ENCODE measurements at places on chromosomes 2 and 18. TPM values are rescaled to one million over a fixed set of nuclear protein-coding genes. Genes with fewer than 3 reads are reported as not detected.
A peak's percentile ranks its signal among the peaks of the same experiment; 100 is the strongest.

- peak; percentile 71 for DNase-seq
Measured at GRCh38 chr18:8797206-8797605, 91.8 kb downstream of the MTCL1 start.

- DNase-seq, result no peak
Measured at GRCh38 chr2:216023055-216023648, 9.8 kb upstream of the MREG start.

- DNase-seq, result no peak
Measured at GRCh38 chr2:218404351-218405085, 4.8 kb downstream of the CTDSP1 start.

GRCh38 chr2:68283419-68283812 lies 31.1 kb upstream of the PPP3R1 start:
- no peak for DNase-seq

GRCh38 chr2:152766928-152767327 lies 48.5 kb downstream of the ARL6IP6 start:
- DNase-seq, result no peak

DNA sequence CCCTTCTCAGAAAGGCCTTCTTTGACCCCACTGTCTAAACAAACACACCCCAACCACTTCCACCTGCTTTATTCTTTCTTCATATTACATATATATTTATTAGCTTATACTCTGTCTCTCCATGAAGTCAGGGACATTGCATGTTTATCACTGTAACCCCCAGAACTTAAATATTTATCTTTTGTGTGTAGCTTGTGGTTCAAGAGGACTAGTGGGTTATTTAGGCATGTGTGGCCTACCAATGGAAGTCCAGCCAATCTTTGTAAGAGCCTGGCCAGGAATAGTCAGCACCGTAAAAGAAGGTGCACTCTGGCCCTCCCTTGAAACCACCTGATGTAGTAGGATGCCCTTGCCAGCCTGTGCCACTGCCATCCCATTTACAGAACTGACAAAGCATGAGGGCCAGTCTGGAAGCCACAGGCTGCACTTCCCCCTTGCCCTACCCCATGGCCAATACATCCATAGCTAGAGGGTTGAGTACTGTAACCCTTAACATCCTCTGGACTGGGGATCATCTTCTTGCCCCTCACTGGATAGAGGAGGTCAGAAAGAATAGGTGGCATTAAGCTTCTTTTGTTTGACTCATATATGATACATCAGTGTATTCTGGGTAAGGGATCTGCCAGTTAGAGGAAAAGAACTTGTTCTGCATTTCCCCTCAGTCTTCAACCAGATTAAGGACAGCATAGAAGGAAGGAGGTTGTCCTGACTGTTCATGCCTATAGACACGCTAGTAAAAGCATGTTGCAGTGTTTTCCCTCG lies 4.9 kb downstream of the NEMP2 start:
- no peak for DNase-seq

DNA sequence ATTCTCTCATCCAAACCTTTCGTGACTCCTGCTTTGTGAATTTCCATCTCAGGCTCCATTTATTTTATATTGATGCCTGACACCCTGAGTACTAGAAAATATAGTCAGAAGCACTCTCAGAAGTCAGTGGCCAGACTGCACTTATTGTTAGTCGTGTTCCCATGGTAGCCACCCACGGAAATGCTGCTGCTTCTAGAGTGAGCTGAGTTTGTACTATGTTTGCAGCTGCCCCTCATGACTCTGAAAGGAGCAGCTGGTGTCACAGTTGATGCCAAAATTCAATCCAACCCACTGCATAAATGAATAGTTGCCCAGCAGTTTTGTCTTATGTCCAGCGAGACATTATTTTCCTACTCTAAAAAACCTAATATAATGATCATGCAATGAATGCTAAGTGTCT lies 265.2 kb upstream of the SPHKAP start:
- peak; percentile 52 for DNase-seq

DNA sequence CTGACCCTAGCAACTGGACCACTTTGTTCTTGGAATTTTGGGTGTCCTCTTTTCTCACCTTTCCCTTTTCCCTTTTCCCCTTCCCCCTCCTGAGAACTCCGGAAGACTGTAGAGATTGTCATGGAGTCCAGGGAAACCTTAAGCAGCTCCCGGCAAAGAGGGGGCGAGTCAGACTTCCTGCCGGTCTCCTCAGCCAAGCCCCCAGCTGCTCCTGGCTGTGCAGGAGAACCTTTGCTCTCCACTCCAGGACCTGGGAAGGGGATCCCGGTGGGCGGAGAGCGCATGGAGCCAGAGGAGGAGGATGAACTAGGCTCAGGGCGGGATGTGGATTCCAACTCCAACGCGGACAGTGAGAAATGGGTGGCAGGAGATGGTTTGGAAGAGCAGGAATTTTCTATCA lies 20.5 kb downstream of the SETBP1 start:
- peak; percentile 45 for DNase-seq

GRCh38 chr18:2857491-2858131 lies 10.8 kb downstream of the EMILIN2 start:
- peak; percentile 72 for DNase-seq

DNA sequence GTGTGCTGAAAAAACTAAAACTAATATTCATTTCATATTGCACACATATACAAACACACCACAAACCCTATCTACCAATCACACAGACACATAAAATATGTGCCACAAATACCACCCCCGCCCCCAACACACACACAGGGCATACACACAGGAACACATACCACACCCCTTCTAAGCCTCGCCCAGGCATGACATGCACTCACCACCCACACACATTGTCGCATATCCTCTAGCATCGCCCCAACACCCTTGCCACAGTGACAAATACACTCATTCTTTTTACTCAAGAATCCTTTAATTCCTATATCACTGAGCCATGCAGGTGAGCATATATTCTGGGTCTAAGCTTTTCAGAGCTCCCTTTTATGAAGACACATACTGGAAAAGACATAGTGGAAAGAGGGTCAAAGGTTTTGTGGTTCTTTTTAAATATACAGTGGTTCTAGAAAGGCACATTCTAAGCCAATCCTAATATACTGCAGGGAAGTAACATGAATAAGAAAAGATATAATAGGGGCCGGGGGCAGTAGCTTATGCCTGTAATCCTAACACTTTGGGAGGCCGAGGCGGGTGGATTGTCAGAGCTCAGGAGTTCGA lies 24.5 kb upstream of the LCLAT1 start:
- DNase-seq, result peak; percentile 56

GRCh38 chr2:27833931-27834330 lies 56.3 kb downstream of the RBKS start:
- DNase-seq, result no peak

DNA sequence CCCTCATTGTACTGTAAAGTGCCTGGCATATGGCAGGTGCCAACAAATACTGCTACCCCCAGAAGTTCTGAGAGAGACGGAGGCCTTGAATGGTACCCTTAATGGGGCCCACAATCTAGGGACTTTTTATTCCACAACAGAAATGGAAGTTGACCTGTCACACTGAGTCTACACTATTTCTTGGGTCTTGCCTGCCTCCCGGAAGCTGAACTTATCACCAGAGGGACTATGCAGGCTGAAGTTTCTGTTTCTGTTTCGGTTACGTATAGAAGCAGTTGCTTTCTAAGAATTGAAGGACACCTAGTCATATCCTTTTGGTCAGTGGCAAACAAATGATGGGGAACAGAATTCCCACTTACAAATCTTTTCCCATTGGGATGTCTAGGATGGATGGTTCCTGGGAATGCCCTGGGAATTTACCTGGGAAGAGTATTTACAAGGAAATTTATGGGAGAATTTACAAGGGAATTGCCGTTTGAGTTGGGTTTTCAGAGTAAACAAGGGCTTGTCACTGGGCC lies 74.2 kb downstream of the HS1BP3 start:
- no peak for DNase-seq

DNA sequence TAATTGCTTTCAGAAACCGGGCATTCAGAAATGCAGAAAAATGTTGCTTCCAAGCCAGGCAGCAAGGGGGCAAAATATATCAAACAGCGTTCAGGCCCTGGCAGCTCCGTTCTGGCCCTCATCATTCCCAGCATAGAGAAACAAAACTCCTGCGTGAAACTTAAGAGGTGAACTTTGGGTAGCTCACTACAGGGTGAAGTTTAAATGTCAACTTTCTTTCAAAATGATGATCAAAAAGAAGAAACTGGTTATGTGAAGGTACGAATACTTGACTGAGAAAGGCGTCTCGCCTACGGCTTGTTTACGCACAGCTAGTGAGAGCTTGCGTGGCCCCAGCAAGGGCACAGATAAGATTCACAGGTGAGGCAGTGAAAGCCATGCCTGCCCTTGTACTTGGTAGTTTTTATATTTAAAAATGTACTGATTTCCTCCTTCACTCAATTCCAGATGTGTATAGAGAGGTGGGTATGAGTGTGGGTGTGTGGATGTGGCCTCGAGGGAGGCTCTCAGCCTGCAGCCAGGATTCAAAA lies 127.5 kb downstream of the NFATC1 start:
- no peak for DNase-seq

- peak; percentile 23 for DNase-seq
Measured at GRCh38 chr18:21741562-21742314, 1.1 kb downstream of the MIB1 start.

- peak; percentile 74 for DNase-seq
Measured at GRCh38 chr2:176583607-176584006, 314.4 kb downstream of the MTX2 start.

DNA sequence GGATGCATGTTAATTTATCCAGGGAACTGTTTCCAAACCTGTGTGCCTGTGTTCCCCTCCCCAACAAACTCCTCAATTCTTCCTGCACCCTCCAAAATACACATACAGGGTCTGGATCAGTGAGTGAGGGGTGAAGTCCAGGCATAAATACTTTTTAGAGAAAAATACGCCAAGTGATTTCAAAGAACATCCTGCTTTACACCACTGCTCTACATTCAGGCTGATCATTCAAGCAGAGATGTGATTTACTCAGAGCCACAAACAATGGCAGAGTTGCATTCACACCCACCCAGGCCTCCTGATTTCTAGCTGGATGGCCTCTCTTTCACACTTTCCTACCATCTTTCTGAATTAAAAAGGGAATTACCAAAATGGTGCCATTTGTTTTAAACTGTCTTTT lies 289.5 kb upstream of the SLC14A2 start:
- DNase-seq, result no peak

DNA sequence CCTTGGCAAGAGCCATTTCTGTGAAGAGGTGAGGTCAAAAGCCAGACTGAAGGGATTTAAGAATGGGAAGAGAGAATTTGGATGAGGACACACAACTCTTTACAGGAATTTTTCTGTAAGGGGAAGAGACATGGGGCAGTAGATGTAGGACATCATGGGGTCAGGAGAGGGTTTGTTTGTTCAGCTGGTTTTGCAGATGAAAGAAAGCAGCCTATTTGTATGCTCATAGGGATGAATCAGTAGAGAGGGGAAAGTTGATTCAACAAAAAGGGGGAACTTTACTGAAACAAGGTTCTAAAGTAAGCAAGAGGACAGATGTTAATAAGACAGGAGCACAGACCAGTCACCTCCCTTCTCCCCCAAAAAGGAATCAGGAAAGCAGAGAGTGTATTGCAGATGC lies 11.2 kb downstream of the SCG2 start:
- DNase-seq, result no peak

GRCh38 chr2:84711651-84712050 lies 169.2 kb downstream of the TRABD2A start:
- no peak for DNase-seq

DNA sequence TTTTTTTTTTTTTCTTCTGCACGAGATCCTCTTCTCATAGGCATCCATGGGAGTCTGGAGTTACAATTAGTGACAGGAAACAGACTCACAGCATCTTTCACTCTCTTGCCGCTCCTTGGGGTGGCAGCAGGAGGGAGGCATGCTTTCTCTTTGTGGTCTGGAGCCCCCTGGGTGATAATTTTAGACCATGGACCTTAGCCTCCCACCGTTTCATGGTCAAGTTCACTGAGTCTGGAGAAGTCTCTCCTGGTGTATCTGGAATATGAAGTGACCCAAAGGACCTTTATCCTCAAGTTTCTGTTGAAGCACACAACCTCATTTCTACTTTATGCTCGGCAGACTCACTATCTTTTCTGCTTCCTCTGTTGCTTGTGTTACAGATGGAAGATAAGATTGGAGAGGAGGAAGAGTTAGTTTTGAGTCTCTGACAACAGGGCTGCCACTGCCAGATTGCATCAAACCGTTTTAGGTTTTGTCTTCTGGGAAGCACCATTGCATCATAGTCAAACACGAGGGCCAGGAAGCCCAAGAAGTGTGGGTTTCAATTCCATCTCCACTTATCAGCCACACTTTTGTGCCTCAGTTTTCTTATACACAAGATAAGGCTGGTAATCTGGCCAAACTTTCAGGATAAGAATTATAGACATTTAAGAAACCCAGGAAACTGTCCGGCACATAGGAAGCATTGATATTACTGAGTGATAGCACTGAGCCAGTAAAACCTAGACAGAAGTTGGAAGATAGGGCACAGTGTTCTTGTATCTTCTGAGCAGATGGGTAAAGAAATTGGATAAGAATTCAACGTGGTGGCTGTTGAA lies 62.3 kb downstream of the ADCYAP1 start:
- DNase-seq, result no peak

Gene CREG2
- total RNA-seq, result not detected

Gene KCMF1
- 90.5 TPM for total RNA-seq

Gene ADAM23
- 1.2 TPM for total RNA-seq

Gene DNAH7
- 0.43 TPM for total RNA-seq

Gene OR6B2
- not detected for total RNA-seq

Gene SRD5A2
- total RNA-seq, result not detected

Gene CCDC74B
- total RNA-seq, result 3.9 TPM

Gene KIF3C
- total RNA-seq, result 9.5 TPM

Gene NCKAP5
- total RNA-seq, result not detected

Gene SP9
- not detected for total RNA-seq

Gene LYPD6
- total RNA-seq, result 0.94 TPM
